ENCODE measurements at places on chromosomes 3 and 15.

- DNase-seq, result no peak
These were observed 127.8 kb downstream of the RBMS3 start for GRCh38 chr3:29408676-29409075.

DNA sequence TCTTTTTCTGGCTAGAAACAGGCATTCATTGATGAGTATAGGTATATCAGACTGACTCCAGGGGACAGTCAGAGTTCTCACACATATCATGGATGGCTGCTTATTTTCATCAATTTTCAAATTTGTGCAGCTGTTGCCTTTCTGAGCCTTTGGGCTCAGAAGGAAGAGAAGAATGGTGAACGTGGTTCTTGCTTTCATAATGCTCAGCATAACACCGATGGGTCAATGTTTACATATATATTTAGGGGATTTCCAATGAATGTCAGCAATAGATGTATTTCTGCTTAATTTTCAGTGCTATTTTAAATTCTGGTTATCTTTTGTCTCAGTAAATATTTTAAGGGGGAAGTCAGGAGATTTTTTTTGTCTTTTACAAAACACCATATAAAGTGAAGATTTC, 581.4 kb upstream of the DPPA4 start:
- no peak for DNase-seq

GRCh38 chr15:79090487-79091203, at the start of gene RASGRF1:
TSS of gene RASGRF1 (minus strand) at chr15:79090780. CDS start at chr15:79090498, 282 bp downstream.
- no peak for DNase-seq

- no peak for DNase-seq
These were observed 16.9 kb downstream of the ABHD2 start for GRCh38 chr15:89105147-89105546.

- DNase-seq, result no peak
These were observed 809 bp downstream of the NDUFAF3 start for GRCh38 chr3:49022688-49023171.

DNA sequence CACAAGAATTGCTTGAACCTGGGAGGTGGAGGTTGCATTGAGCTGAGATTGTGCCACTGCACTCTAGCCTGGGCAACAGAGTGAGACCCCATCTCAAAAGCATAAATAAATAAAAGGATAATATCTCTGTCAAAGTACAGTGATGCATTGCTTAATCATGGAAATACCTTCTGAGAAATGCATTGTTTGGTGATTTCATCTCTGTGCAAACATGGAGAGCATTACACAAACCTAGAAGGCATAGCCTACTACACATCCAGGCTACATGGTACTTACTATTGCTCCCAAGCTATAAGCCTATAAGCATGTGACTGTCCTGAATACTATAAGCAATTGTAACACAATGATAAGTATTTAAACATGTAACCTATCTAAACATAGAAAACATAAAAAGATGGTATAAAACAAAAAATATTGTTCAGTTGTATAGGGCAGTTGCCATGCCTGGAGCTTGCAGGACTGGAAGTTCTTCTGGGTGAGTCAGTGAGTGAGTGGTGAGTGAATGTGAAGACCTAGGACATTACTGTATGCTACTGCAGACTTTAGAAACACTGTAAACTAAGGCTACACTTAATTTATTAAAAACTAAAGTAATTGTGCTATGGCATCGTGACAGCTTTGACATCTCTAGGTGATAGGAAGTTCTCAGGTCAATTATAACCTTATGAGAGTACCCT, 93.6 kb upstream of the SNRPN start:
- DNase-seq, result no peak

DNA sequence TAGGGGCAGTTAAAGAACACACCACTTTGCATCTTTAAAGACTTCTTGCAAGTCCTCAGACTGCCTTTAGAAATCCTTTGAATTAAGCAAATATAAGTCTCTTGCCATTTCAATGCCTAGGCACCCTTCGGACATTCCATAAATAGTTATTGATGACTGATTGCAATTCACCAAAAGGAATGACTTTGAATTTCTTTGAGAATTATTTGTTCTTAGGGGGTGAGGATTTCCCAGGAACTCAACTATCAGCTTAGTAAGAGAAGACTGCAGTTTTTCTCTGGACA, 495 bp upstream of the MYEF2 start:
- no peak for DNase-seq

DNA sequence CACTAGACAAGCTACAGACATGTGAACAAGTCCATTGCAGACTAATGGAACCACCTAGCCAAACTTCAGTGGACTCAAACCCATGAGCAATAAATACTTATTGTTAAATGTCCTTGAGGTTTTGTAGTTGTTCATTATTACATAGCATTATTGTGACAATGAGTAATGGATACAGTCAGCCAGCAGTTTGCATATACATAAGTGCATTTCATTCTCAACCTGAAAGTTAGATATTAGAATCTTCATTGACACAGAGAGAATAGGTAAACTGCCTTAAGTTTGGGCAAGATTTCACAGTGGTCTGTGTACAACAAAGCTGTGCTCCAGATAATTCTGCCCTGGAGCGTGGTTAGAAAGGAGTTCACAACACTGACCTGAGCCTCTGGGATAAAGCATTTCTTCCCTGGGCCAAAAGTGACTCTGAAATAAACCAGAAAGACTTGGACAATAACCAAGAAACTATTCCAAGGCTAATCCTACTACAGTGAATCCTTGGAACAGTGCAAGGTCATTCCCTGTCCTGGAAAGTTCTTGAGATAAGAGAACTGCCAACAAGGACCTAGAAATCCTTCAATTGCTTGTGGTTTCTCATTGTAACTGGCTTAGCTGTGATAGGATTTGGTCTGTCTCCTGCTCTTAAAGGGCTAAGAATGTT, 225.5 kb upstream of the STT3B start:
- DNase-seq, result no peak

DNA sequence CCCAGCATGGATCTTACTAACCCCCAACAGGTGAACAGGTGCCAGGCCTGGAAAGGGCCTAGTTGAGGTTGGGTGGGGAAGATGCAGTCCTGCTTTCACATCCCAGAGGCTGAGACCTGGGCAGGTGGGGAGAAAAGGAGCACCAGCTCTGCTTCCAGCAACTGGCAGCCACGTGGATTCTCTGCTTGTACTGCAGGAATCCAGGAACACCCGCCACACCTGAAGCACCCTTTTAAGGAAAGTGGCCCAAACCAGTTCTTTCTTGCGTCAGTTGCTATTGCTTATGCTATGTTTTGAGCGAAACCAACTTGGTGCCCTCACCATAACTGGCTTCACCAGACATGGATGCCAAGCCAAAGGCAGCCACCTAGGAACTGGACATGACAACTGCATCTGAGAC, 28.1 kb upstream of the NEO1 start:
- DNase-seq, result no peak

- DNase-seq, result no peak
These were observed 11.6 kb downstream of the ZXDC start for GRCh38 chr3:126464093-126464492.

- DNase-seq, result no peak
These were observed 109.0 kb upstream of the TBL1XR1 start for GRCh38 chr3:177306252-177306651.

DNA sequence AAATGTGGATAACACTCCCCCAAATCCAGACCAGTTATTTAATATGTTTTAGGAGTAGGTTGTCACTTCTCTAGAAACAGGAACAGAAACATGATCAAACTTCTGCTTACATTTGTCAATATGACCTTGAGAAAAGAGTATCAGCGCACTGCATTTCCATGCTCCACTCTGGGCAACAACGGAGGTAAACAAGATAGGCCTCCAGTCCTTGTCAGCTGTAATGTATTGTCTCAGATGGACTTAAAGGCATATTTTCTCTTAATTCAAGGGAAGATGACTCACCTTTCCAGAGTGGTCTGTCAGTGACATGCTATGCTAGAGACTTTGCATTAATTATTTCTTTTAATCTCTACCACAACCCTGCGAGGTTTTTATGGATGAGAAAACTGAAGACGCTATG, 51.6 kb upstream of the TCF12 start:
- no peak for DNase-seq

GRCh38 chr3:40465111-40465407, 7.9 kb downstream of the RPL14 start:
- DNase-seq, result no peak

DNA sequence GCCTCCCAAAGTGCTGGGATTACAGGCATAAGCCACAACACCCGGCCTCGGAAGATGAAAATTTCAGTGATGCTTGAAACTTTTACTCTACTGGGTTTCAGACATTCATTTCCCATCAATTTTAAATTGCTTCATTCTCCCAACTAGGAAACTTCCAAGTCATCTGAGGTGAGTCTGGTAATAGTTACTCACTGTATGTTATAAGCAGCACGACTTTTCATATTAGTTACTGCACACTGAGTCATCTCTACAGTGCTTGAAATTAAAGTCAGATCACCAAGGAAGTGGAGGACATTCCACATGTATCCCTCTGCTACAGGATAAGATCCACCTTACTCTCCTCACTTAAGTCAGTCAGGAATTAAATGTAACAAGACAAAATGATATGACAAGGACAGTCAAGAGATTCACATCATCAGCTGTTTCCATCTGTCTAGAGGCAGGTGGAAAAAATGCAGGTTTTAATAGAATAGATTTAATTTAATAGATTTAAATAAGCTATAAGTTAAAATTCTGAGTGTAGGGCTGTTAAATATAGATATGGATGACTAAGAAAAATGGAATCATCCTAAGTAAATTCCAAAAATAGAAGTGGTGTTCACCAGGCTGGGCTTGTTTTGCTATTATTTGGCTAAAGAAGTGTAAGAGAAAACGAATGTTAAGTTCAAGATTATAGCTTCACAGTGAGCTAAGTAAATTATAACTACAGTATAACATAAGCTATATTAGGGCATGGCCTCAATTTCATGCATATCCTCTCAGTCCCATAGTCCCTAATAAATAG, 104.4 kb downstream of the TMCO5A start:
- DNase-seq, result no peak

DNA sequence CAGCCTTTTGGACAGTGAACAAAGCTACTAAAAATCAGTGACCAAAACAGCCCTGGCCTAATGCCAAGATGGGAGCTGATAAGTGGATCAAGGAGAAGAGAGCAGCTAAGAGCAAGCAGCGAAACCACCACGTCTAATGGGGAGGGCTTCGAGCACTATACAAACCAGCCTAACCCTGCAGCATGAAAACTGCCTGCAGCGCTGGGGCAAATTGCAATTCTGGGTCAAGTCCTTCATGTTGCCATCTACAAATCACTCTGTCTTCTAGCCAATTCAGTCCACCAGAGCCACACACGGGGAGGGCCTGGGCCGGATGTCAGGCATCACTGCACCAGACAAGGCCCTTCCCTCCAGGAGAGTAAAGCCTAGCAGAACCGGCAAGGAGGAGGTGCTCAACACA, 30.5 kb upstream of the SPATA12 start:
- DNase-seq, result no peak

GRCh38 chr3:23829242-23829934, 23.6 kb downstream of the UBE2E1 start:
- no peak for DNase-seq

GRCh38 chr15:38814891-38815290, 250.3 kb upstream of the RASGRP1 start:
- DNase-seq, result no peak

- DNase-seq, result no peak
These were observed 48.4 kb downstream of the SEMA5B start for GRCh38 chr3:122979211-122979610.

DNA sequence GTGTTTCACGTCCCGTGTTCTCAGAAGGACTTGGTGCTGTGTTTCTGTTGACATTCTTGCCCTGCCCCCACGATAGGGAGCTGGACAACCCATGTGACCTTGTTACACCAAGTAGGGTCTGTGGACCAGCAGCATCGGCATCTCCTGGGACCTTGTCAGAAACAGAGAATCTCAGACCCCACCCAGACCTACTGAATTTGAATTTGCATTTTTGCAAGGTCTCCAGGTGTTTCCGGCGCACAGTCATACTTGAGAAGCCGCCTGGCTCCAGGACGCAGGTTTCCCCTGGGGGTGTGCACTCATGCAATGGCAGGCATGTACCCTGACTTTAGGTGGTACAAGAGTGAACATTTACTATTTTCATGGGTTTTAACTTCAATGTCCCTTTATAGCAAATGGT, 117.9 kb downstream of the TLE3 start:
- DNase-seq, result no peak

GRCh38 chr15:69760890-69761568, 308.4 kb downstream of the RPLP1 start:
- peak; percentile 74 for DNase-seq

DNA sequence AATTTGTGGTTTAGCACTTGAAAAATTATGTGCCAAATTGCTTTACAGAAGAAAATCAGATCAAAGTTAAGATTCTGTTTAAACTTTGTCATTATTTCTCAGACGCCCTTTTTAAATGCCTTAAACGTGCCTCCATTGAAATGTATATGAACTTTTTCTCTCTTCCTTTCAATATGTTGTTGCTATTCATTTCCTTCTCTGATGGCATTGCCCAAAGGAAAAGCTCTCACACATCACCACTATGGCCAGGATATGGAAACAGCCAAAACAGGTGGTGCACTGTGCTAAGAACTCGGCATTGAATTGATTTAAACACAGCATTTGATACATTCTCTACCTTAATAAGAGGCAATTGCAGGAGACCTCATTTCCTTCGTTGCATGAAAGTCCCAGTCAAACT, 35.7 kb upstream of the NR2F2 start:
- DNase-seq, result no peak

- DNase-seq, result no peak
These were observed 232.6 kb upstream of the CHRM5 start for GRCh38 chr15:33735637-33736247.

DNA sequence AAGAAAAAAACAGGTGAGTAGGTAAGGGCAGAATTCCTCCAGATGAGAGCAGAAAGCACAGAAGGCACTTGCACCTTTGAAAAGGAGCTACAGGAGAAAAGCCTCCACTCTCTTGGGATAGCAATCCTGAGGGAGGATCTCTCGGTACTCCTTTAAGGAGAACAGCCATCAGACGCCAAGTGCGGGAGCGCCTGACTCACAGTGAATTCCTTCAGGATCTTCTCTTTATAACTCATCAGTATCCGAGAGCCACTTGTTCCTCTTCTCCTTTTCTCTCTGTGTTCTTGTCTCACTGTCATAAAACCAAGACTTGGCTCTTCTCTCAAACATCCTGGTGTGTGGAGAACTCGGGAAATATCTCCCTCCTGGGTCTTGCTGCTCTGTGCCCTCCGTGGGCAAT, 10.1 kb upstream of the GOLGA8J start:
- no peak for DNase-seq

GRCh38 chr15:26438316-26438715, 334.6 kb downstream of the GABRB3 start:
- DNase-seq, result no peak

GRCh38 chr15:57917998-57918397, 147.5 kb downstream of the ALDH1A2 start:
- DNase-seq, result no peak

GRCh38 chr3:134267996-134268395, 17.3 kb upstream of the RYK start:
- DNase-seq, result no peak

DNA sequence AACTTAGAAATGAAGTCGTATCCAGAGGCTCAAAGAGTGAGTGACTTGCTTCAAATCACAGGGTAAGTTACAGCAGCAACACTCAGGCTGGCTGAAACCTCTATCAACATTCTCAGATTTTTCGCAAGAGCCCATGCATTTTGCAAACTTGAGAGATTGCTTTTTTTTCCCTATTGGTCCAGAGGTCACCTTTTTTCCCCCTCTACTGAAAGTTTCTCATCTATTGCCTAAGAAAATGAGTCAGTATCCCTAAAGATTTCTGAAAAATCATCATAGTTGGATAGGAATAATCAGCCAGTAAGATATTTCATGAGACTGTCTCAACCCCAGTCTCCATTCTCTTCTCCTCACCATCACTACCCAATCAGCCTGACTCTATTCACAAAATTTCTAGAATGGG, 410.6 kb downstream of the FOXP1 start:
- no peak for DNase-seq

GRCh38 chr15:49570174-49570573, 50.4 kb downstream of the FAM227B start:
- no peak for DNase-seq
